CD4-positive, CD25-positive, alpha-beta regulatory T cell (primary cell): ENCODE measurements at places on chromosomes 7 and 10.

DNA sequence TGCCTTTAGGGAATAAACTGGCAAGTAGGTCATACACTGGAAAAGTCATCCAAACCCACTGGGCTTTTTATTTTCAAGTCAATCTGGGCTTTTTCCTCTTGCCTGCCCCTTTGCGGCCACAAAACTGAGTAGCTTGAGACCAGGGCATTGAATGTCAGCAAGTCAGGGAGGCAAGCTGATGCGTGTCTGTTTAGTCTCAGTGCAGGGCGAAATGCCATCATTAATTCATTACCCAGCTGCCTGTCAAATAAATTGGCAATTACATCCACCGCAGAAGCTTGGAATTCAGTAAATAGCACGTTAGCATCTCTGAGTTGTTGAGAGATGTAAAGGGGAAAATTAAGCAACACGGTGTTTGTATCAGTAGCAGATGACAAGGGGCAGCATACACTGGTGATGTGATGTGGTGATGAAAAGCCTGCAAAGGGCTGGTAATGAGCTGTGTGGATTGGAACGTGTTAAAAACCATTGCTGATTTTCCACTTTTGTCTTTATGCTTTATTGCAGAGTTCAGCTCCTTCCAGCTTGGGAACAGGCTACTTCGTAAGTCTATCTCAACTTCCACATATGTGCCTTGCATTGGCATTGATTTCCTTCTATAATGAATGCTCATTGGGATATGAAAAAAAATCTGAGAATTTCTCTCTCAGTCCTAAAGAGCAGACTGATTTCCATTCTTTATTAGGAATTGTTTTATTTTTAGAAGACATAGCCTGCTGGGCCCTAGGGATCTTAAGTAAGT, 535.9 kb downstream of the AUTS2 start:
- no peak for DNase-seq

- no peak for DNase-seq
These were observed 102.7 kb upstream of the FAM13C start for GRCh38 chr10:59465088-59465487.

DNA sequence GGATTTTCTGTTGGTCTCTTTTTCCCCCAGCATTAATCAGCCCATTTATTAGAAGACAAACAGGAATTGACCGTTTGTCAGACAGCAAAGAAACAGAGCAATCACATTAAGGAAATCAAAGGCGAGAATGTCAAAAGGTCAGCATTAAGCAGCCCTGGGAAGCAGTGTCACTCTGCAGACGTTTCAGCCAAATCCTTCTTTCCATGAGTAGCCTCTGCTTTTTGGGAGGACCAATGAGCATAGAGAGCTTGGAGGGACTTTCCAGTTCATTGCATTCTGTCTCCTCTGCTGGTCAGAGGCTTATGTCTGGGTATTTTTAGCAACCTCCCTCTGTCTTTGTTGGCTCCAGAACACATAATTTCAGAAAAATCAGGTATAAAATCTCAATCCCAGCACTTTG, 481.4 kb downstream of the GALNT17 start:
- no peak for DNase-seq

DNA sequence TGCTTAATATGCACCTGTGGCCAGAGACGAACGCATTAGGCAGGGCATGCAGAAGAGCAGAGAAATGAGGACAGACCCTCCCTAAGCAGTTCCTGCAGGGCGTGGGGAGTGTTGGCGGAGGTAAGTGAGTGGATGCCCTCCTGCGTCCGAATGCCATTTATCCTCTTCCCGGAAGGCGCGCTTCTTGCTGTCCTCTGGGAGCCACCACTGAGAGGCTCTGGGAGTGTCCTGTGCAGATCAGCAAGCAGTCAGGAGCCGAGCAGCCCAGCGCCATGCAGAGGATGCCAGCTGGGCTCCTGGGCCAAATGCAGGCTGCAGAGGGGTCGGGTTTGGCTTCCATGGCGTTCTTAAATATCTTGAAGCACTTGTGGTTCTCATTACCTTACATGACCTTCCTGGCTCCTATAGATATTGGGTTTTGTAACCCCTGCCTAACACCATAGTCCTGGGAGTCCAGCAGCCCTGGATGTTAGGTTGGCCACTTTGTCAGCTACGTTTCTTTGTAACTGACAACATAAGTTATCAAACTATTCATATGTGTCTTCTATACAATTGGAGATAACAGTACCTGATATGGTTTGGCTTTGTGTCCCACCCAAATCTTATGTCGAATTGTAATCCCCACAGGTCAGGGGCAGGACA, 30.0 kb upstream of the SLIT1 start:
- DNase-seq = no peak

- no peak for DNase-seq
These were observed 50.0 kb downstream of the PNLIPRP2 start for GRCh38 chr10:116670706-116671105.

DNA sequence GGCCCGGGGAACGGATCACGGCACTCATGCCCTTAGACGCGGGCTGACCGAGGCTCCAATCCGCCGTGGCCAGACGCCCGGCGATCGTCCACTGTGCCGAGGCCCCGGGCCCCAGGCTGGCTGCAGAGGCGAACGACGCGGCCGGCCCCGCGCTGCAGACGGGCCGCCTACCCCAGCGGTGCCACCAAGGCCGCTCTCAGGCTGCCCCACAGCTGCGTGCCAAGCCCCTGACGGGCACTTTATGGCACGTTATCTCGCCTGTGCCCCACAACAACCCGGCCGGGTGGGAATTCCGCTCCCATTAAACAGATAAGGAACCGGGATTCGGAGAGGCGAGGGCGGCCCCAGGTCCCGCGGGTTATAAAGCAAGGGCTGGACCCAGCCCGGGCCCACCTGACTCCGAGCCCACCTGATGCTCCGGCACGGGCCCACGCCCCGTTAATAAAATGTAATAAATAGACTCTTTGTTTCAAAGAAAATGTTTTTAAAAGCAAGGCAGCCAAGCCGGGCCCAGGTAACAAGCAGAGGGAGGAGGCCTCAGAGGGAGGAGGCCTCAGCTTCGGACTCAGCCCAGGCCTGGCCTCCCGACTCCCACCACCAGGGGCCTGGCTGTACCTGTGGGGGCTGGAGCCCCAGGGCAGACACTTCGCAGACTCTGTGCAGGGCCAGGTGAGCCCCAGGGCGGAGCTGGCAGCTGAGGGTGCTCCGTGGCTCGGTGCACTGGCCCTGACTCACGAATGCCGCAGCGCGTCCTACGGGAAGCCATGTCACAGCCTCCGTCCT, 79.7 kb downstream of the FOXL3 start:
- no peak for DNase-seq

- no peak for DNase-seq
These were observed 174.9 kb upstream of the NPS start for GRCh38 chr10:127374074-127374680.

DNA sequence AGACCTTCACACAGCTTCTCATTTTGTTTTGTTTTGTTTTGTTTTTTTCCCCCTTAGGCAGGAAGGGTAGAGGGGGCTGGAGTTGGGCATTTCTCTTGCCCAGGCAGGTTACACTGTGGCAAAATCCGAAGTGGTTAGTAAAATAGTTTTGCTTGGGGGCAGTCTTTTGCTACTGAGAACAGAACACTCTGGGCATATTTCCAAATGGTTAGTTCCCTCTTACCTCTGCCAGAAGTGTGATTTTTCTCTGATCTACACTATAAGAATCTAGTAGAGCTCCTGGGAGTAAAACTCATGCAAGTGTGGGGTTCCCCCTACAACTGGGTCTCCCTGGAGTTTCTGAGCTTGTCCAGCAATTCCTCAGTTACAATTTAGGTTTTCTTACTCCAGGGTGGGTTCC, 61.7 kb downstream of the NPS start:
- no peak for DNase-seq
